ENCODE measurements at places on chromosomes 13 and 19.

DNA sequence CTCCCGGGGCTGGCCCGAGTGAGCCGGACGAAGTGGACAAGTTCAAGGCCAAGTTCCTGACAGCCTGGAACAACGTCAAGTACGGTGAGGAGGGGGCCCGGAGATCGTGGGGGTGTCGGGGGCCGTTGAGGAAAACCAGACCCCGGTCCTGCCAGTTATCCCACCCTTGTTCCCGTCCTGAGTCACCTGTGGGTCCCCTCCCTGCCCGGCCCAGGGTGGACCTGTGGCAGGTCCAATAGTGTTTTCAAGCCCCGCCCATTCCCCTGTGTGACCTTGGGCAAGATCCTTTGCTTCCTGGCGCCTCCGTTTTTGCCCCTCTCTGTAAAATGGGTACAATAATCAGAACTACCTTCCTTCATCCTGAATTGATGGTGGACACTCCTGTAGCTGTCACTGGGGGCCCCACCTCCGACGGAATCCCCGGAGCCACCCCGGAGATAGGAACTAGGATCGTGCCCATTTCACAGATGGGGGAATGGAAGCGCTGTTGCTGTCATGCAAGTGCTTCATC is 593 bp downstream of the ATG4D start:
- no peak for DNase-seq

DNA sequence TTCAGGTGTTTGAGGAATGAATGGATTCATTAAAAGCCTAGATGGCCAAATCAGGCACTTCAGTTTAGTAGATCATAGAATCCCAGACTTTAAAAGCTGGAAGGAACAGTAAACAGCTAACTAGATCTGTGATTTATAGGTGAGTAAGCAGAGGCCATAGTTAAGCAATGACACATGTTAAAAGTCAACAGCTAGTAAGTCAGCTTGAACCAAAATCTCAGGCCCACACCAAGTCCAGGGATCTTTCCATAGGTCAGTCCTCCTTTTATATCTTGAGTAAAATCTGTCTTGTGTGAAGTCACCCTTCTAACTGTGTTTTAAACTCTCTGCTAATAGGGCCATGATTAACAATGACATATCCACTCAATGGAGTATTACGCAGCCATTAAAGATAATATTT is 275.5 kb upstream of the SOX21 start:
- no peak for DNase-seq

GRCh38 chr13:92315265-92315664 is 911.3 kb upstream of the GPC6 start:
- no peak for DNase-seq

DNA sequence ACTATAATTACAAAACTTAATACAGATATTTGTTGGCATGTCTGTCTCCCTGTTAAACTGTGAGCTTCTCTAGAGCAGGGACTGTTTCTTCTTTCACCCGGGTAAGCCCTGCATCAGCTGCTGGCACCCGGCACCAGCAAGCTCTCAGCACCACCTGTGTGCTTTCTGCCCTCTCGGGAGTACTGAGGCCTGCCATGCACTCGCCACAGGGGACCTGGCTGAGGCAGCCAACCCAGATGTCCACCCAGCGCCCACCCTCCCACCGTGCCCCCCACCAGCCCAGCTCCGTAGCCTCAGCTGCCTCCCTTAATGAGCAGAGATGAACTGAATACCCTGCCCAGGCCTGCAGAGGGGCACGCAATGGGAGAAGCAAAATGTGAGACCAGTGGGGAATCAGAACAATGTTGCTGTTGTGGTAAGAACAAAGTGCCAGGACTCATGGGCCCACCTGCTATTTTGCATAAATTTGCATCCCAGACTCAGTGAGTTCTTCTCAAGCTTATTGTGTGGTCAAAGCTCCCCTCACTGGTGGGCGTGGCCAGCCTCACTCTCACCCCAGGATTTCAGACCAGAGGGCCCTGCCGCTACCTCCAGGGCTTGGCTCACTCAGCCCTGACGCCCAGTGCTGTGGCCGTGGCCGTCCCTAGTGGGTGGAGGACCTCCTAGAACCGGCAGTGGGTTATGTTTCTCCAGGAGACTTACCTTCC is 14.6 kb upstream of the SERPINE3 start:
- no peak for DNase-seq

DNA sequence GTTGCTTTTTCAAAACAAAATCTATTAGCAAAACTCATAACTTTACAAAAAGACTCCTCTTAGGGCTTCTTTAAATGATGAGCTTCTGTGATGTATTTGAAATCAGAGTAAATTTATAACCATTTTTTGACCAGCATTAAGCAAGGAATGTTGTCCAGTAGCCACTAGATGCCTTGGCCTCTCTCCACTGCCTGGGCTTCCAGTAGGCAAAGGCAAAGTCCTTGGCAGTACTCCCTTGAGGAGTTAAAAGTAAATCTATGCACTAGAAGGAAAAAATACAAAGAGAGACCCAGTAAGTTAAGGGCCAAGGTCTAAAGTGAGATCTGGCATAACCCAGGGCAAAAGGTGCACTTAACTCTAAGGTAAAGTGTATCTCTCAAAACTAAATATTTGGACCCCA is 9.5 kb downstream of the SERPINE3 start:
- no peak for DNase-seq

DNA sequence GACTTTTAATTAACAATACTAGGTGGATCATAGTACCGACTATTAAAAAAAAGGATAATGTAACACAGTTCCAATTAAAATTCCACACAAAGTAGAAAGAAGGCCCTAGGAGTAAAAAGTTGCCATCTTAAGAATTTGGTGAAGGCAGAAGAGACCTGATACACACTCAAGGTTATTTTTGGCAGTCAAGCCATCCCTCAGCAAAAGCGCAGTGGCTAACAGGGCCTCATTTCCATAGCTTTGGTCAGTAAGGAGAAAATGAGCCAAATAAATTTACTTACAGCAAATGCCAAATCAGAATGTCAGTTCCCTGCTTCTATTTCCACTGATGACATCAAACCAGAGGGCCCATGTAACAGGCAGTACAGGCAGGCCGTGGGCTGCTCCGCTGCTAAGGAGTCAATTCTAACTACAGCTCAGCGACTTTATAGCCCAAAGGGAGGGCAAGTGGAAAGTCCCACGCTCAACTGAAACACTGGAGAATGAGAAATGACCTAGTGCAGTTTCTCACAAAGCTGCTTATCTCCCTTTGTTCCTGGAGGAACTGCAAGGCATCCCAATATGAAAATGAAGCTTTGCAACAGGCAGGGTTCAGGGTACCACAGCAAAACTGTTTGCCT is 6.3 kb downstream of the ARGLU1 start:
- no peak for DNase-seq

- no peak for DNase-seq
Observed at GRCh38 chr19:19653597-19654147, 9.8 kb downstream of the ATP13A1 start.

DNA sequence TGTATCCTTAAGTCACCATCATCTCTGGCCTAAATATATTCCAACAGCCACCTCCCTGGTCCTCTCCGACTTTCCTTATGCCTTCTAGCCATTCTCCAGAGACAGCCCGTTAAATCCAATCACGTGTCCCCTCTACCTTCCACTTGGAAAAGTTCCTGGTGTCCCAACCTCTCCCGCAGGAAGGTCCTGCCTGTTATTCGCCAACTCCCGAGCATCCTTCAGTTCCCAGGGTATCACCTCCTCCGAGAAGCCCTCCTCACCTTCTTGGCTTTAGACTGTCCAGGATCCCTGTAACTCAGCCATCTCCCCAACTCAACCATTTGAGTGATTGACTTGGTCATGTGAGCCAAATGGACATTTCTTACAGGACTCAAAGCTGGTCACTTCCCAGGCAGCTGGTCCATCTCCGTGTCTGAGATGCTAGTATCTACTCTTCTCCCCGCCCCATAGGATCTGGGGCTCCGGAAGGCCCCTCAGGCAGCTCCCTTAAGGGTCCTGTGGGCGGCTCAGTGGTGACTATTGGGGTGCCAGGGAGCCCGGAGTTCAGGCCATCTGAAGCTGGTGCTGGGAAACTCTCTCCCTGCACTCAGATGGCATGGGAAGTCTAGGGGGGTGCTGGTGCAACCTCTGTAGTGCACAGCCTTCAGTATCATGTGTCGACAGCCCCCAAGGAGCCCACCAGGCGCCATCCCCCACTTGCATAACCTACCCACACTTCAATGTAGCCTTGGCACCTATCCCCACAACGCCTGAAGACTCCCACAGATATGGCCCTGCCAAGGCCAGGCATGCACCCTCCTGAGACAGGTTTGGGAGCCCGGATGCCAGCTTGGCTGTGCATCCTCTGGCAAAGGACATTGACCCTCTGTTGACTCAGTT is 27.9 kb upstream of the NANOS3 start:
- DNase-seq, result no peak

DNA sequence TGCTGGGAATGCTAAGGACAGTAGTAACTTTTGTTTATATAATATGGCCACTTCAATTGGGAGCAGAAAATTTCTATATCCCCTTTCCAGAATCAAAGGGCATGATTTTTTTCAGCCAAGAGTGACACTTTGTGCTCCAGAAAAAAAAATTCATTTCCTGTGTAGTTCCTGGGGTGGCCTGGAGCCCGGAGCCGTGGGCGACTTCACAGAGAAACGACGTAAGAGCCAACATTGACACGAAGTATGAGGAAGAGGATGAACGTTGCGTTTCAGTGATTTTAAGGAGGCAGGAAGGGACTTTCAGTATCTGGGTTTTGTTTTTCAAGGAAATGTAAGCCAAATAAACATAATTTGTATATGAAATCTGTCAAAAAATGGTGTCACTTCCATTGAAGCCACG is 187.6 kb downstream of the STK24 start:
- DNase-seq, result no peak

DNA sequence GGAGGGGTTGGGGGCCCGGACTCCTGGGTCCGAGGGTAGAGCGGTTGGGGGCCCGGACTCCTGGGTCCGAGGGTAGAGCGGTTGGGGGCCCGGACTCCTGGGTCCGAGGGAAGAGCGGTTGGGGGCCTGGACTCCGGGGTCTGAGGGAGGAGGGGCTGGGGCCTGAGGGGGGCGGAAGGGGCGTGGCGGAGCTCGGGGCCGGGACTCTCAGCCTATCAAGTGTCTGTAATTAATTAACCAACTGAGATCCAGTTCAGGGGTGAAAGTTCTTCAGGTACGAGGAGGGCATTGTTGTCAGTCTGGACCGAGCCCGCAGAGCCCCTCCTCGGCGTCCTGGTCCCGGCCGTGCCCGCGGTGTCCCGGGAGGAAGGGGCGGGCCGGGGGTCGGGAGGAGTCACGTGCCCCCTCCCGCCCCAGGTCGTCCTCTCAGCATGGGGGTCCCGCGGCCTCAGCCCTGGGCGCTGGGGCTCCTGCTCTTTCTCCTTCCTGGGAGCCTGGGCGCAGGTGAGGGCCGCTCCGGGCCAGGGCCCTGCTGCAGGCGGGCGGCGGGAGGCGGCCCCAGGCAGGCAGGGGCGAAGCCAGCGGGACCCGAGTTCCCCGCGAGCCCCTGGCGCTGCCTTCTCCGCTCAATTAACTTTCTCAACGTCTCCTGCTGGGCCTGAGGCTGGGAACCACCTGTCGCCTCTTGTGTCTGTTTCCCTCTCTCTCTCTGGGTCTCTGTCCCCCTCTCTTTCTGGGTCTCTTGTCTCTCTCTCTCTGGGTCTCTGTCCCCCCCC is 697 bp downstream of the FCGRT start:
- no peak for DNase-seq

DNA sequence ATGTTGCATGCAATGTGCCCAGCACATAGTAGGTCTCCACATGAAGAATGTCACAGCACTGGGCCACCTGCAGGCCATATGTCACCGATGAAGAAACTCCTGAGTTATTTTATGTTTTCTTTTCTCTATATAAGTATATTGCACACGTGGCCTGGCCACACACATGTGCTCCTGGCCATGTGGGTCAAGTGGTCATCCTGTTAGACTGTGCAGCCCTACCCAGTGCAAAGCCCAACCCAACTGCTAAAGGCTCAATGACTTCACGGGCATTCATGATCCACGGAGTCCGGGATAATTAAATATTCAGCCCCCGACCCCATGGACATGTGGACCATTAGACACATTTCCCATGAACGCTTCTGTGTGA is 163.2 kb downstream of the TEX29 start:
- no peak for DNase-seq

GRCh38 chr19:39968789-39969188 is 2.2 kb upstream of the PSMC4 start:
- no peak for DNase-seq

- DNase-seq, result no peak
Observed at GRCh38 chr19:5112681-5113575, 144.0 kb downstream of the KDM4B start.

GRCh38 chr19:6491802-6492592 is 10.1 kb downstream of the TUBB4A start:
- no peak for DNase-seq

DNA sequence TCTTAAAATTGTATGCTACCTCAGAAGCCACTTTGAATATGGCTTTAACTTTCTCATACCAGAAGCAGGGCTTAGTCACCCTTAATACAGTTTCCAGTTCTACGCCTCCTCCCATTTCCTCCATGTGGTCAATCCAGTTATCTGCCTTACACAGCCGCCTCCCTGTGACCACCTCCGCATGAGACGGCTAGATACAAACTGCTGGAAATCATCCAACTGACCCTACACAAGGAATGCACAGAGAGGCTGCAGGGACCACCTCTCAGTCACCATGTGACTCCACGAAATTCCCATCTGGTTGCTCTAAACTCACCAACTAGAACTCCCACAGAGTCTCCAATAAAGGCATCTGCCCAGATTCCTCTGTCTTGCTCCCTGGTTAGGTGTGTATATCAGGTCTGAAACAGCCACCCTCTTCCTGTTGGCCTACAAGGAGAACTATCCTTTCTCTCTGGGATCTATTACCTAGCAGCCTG is 6.8 kb downstream of the ZNF564 start:
- DNase-seq, result no peak

DNA sequence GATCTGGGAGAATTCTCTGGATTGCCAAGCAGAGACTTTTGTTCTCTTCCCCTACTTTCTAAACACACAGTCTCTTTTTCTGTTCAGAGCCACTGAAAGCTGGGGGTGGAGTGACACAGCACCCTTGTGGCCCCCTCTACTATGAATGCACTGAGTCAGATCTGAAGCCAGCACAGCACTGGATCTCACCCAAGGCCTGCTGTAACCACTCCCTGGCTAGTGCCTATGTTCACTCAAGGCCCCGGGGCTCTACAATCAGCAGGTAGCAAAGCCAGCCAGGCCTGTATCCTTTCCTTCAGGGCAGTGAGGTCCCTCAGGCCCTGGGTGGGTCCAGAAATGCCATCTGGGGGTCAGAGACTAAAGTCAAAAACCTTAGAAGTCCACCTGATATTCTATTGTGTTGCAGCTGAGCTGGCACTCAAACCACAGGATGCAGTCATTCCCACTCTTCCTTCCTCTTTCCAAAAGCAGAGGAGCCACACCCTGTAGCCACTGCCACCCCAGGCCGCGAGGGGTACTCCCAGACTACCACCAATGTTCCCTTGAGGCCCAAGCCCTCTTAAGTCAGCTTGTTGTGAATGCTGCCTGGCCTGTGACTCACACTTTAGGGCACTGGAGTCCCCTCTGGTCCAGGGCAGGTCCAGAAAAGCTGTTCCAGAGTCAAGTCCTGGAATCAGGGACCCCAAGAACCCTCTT is 110.1 kb upstream of the RXFP2 start:
- no peak for DNase-seq

- DNase-seq, result peak; percentile 80
Observed at GRCh38 chr19:2266183-2266993, 10.2 kb upstream of the JSRP1 start.

Data from omental fat pad (tissue), 4 donors.